CD4-positive, alpha-beta T cell treated with Interferon alpha-2 for 1 hour (primary cell): ENCODE measurements at places on chromosomes 5 and 9.
A peak's percentile ranks its signal among the peaks of the same experiment; 100 is the strongest.

GRCh38 chr9:136662656-136663581 lies at the start of gene EGFL7:
EGFL7 (plus strand) TSS chr9:136662916; CDS start chr9:136668283, 5,367 bp downstream.
- DNase-seq = no peak

GRCh38 chr5:134965271-134965825 lies 2.4 kb upstream of the CATSPER3 start:
- no peak for DNase-seq

GRCh38 chr5:109373932-109374331 lies 35.8 kb downstream of the PJA2 start:
- no peak for DNase-seq

DNA sequence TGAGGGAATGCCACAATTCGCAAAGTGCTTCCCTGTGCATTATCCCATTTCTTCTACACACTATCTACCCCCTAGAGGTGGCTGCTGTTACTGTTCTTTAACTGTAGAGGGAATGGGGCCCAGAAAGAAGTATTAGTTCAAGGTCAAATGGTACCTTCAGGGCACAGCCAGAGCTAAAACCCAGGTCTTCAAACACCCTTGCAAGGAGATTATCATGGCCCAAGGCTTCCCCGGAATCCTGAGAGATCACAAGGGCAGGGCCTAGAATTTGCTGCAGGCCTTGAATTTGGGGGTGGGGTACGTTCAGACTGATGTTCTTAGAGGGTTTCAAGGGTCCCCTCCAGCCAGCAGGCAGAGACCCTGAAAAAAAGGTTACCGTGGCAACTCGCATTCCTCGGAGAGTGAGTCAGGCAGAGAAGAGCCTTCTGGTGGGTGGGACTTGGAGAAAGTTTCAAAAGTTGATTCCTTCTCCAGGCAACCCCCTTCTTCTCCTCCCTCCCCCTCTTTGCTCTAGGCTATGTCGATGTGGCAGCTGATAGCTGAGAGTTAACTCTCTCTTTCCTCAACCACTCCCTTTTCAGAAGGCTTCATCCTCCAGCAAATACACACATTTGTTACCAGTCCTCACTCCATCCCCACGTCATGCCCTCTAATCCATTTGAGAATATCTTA lies 1.9 kb downstream of the SPARC start:
- DNase-seq = no peak

DNA sequence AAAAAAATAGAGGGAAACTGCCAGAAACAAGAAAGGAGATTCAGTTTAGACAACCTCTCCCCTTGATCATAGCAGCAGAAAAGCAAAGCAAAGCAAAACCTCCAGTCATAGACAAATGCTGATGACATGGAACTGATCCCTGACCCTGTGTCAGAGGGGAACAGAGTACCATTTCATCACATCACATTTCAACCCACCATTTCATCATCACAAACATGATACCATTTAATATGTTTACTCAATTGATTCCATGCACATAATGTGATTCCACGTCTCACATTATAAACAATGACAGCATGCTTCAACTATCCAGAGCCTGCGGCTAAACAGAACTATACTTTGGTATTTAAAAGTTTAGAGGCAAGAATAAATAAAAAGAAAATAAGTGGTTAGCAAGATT lies 28.7 kb upstream of the ACOT12 start:
- no peak for DNase-seq

- no peak for DNase-seq
Observed at GRCh38 chr5:13133951-13134350, 810.5 kb downstream of the DNAH5 start.

DNA sequence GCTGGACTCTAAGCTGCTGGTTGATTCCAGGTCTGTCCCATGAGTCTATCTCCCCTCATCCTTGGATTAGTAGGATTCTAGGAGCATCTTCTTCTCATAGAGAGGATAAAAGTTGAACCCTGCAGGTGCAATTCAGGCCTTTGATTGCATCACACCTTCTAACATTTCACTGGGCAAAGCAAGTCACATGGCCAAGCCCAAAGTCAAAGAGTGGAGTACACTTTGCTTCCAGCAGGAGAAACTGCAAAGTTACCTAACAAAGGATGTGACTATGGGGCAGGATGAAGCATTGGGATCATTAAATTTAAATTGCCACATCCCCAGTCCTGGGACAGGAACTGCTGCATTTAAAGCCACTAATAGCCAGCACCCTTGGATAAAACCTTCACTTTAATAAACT lies 51.0 kb upstream of the EGFLAM start:
- no peak for DNase-seq

- DNase-seq = no peak
Observed at GRCh38 chr5:83375049-83375745, 96.3 kb upstream of the VCAN start.

DNA sequence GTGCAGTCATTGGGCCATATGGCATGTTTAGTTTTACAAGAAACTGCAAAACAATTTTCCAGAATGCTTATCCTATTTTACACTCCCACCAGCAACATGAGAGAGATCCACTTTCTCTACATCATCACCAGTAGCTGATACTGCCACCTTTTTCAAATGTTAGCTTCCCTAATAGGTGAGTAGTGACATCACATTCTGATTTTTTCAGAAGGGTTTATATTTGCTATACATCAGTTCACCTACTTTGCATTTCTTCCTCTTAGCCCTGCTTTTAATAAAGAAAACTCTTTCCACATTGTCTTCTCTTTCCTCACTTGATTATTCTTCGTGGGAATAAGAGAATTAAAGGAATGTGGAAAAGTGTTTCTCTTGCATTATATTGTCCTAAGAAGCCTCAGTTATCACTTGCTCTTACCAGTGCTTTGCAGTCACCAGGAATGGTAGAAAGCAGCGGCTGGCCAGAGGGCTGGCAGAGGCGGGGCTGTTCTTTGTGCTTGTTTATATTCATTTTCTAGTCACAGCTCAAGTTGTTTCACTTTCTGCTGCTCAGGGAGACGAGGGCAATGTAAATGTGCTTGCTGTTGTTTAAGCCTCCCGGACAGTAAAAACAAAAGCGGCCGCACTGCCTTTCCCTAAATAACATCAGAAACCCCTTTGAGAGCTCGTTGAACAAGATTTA lies 164.8 kb downstream of the HSD17B3 start:
- DNase-seq = peak; percentile 10

DNA sequence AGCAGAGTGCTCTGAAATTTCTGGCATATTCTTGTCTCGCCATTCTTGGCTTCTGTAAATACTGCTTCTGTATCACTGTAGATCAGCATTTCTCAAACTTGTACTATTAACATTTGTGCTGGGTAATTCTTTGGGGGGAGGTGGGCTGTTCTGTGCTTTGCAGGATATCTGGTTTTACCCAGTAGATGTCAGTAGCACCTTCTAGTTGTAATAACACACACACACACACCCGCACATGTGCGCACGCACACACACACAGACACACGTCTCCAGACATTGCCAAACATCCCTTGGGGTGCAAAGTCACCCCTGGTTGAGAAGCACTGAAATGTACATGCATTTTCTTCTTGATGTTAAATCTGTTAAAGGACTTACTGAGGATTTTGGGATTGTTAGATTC lies 304.1 kb downstream of the MAT2B start:
- DNase-seq = no peak

DNA sequence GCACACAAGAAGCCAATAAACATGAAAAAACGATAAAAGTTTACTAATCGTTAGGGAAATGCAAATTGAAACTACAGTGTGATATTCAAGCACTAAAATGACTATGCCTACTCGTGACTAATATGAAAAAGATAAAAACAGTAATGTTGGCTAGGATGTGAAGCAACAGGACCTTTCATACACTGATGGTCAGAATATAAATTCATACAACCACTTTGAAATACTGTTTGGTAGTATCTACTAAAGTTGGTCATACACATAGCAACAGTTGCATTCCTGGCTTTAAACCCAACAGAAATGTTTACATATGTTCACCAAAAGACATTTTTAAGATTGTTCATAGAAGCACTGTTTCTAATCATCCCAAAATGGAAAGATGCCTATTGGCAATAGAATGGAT lies 24.3 kb downstream of the FBXO38 start:
- no peak for DNase-seq

DNA sequence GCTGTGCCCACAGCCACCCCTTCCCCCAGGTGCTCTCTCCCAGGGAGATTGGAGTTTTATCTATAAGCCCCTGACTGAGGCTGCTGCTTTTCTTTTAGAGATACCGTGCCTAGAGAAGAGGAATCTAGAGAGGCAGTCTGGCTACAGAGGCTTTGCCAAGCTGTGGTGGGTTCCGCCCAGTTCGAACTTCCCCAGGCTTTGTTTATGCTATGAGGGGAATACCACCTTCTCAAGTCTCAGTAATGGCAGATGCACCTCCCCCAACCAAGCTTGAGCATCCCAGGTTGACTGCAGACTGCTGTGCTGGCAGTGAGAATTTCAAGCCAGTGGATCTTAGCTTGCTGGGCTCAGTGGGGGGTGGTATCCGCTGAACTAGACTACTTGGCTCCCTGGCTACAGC lies 157.4 kb downstream of the CAAP1 start:
- DNase-seq = no peak

GRCh38 chr5:14954616-14955343 lies 83.2 kb upstream of the ANKH start:
- DNase-seq = no peak

DNA sequence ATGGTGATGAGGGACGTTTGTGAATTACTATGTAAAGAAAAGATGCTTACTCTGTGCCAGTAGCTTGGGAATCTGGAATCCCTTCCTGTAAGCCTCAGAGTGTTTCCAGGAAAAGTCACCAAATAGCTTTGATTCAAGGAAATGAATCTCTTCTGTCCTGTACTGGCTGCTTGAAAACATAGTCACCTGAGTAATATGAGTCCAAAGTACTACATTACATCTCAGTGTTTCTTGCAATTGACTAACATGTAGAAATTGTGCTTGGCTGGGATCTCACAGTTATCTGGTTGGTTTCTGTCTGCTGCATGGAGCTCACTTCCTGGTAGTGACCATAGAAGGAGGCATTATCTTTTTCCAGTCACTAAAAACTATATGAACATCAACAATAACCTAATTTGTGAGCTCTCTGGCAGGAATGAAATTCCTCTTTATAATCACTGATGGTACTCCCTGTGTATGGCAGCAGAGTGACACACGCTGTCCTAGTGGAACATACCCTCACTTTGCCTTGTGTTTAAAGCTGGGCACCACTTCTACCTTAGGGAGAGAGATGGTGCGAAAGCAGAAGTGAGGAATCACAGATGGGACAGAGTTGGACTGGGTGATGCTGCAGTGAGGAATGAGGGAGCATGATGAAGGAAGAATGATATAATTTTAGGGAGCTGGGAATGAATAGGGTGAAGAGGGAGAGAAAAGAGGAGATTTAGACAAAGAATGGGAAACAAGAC lies 568.5 kb downstream of the RAB3C start:
- peak; percentile 6 for DNase-seq

DNA sequence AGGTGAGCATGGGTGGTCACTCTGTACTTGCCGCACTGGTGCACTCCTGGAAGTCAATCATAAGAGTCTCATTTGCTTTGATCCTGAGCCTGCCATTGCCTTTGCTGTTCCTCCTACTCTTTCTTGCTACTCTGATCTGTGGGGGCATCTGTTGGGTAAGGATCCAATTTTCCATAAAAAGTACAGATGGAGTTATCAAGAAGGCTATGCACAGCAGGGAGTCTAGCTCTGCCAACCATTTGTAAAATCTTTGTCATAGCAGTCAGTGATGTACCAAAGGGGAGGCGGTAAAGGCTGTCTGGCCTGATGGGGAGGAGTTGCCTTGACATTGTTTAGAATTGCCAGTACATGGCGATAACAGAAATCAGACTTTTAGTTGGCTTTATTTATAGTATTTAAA lies 109.0 kb upstream of the PLPPR1 start:
- DNase-seq = no peak

- no peak for DNase-seq
Observed at GRCh38 chr9:27085456-27085855, 23.6 kb upstream of the TEK start.

DNA sequence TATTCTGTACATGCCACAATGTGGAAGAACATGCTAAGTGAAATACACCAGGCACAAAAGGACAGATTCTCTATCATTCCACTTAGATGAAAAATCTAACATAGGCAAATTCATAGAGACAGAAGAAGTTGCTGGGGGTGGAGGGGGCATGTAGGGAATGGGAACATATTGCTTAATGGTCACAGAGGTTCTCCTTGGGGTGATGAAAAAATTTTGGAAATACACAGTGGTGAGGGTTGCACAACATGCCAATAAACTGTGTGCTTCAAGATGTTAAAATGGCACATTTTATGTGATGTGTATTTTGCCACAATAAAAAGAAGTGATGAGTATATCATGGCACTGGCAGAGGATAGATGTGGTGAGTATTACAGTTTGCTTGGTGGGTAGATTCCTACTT lies 111.9 kb downstream of the SUSD1 start:
- DNase-seq = no peak

DNA sequence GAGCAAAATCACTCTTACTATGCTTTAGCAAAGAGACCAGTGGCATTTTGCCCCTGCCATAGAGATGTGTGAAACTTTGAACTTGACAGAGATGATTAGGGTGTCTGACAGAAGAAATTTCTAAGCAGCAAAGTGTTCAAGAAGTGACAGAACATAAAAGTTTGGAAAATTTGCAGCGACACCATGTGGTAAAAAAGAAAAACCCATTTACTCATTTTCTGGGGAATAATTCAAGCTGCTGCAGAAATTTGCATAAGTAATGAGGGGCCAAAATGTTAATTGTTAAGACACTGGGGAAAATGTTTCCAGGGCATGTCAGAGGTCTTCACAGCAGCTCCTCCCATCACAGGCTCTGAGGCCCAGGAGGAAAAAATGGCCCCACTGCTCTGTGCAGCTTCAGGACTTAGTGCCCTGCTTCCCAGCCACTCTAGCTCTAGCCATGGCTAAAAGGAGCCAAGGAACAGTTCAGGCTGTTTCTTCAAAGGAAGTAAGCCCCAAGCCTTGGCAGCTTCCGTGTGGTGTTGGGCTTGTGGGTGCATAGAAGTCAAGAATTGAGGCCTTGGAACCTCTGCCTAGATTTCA lies 6.1 kb upstream of the AP3B1 start:
- peak; percentile 41 for DNase-seq

- no peak for DNase-seq
Observed at GRCh38 chr9:123659358-123659757, 270.6 kb downstream of the DENND1A start.

DNA sequence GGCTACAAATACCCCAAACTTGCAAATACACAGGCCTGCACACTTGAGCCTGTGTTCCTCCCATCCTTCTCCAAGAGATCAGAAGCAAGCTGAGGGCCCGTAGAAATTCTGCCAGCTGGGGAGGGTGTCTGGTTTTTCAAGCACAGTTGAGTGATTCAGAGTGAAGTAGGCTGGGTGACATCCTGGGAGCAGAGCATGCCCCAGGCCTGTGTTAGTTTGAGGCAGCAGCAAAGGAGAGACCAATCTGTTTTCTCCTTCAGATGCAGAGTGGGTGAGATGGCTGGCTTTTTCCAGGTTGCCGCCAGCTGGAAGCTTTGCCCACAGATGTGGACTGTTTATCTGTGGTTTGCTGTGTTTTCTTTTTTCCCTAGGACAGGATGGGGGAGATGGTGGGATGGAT lies 63.1 kb downstream of the RCL1 start:
- DNase-seq = no peak

DNA sequence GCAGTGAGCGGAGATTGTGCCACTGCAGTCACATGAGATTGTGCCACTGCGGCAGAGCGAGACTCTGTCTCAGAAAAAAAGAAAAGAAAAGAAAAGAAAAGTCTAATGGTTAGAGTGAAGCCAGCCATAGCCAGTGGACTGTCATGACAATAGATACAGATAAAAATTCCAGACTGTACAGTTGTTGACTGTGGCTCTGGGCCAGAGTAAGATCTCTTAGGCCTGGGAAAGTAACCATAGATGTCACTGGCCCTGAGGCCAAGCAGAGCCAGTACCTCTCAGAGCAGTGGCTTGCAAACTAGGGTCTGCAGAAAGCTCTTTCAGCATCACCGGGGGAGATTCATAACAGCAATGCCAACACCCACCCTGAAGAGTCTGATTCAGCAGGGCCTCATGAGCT lies 44.1 kb upstream of the SUB1 start:
- no peak for DNase-seq
